Endodermal cell (in vitro differentiated cells): ENCODE measurements at places on chromosomes 1 and 21.

DNA sequence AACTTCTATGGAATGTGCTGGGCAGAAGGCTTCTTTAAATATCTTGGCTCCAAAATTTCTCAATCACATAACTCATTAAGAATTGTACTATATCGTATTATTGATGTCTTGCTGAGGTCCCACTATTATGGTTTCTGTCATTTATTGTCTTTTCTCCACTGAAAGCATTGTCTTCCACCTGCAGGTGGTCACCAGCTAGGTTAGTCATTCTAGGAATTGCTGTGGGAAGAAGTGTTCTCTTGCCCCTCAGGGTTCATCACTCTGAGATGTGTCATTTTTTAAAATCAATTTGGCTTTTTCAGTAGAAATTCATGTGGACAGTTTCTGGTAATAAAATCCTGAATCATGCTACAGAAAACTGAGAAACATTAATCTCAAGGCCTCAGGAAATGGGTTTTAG lies 66.1 kb downstream of the NCAM2 start:
- no peak for DNase-seq

DNA sequence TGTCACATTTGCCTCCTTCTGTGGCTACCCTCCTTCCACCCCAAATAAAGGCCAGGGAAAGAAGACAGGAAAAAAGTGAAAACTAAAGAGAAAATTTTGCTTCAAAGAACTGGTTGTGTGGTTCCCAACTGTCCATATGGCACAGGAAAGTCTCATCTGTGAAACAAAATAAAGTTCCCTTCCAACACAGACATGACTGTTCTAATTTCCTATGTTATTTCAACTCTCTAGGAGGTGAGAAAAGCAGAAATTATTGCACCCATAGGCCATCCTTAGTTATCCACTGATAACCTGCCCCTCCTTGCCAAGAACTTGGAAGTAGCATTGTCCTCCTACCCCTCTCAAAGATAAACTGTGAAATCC lies 8.1 kb upstream of the RAB29 start:
- no peak for DNase-seq

GRCh38 chr1:220313576-220313975 lies 41.3 kb upstream of the RAB3GAP2 start:
- no peak for DNase-seq

- DNase-seq, result no peak
These were observed 245.3 kb upstream of the ZP4 start for GRCh38 chr1:238135708-238136664.

DNA sequence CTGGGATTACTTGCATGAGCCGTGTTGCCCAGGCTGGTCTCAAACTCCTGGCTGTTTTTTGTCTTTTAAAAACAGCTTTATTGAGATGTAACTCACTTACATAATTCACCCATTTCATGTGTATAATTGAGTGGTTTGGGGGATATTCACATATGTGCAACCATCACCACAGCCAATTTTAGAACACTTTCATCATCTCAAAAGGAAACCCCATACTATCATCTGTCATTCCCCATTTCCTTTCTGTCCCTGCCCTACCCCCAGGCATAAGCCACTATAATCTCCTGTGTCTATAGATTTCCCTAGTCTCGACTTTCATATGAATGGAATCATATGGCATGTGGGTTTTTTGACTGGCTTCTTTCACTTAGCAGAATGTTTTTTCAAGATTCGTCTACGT lies 43.3 kb downstream of the GPR137B start:
- DNase-seq, result no peak

DNA sequence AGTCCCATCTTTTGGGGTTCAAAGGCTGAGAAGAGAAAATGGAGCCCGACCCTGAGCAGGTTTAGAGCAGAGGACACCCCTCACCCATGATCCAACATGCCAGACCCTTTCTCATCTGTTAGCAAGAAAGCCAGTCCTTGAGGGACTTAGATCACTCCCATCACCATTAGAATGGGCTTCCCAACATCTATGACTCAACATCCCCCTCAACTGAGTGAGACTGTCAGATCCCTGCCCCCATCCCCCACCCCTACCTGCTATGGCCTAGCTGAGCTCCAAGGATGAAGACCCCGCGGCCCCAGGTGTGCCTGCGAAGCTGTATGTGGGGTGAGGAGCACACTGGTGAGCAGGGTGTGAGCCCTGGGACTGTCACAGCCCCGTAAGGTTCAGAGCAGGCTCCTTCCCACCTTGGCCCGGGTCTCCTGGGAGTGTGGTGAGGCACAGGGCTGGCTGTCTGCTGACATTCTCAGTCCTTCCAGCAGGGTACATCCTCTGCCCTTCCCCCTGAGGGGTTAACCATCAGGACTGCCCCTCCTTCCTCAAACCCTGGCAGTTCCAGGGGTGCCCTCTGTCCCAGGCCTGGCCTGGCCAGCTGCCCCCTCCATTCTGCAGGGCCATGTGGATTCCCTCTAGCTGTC lies 21.4 kb upstream of the BLACAT1 start:
- DNase-seq, result peak; percentile 86

DNA sequence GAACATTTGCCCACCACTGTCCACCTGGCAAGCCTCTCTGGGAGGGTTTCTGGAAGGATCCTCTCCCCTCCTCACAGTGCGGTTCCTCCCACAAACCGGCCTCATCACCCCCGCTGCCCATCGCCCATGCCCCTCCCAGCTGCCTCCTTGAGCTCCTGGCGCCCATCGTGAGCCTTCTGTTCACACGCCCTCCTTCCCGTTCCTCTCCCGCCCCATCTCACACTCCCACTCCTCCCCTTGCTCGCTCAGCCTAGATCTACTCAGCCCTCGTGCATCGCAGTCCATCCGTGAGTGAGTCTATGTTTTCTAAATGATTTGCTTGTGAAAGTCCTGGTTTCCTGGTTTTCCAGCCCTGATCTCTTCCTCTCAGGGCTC lies 119.1 kb upstream of the C1orf174 start:
- no peak for DNase-seq

DNA sequence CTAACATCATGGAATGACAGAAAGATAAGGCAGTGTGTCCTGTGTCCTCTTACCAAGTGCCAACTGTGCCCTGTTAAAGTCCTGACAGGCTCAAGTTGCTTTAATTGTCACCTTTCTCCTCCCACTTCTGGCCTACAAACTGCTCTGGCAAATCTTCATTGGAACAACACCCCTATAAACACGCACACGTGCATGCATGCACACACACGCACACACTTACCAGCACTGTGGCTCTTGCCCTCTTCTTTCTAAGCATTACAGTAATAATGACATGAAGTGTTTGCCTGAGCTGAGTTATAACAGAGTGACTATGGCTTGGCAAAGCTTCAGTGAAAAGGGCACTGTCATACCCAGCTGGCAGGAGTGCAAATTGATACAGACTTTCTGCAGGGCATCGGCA lies 82.3 kb upstream of the SYT6 start:
- no peak for DNase-seq

GRCh38 chr1:36894824-36895223 lies 139.5 kb downstream of the GRIK3 start:
- DNase-seq, result no peak

DNA sequence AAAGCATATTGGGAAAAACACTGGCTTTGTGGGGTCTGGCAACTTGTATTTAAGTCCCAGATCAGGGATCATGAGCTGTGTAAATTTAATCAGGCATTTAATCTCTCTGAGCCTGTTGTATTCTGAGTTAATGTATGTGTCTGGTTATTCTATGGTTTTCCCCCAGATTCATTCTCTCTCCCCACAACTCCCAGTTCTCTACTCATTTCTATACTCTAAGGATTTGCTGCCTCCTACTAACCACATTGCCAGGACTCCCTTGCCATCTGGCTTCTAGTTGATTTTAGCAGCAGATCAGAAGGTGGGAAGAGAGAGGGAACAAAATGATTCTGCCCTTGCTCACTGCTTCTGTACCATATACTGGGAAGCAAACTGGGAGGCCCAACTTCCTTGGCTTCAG lies 31.4 kb upstream of the S1PR1 start:
- no peak for DNase-seq

DNA sequence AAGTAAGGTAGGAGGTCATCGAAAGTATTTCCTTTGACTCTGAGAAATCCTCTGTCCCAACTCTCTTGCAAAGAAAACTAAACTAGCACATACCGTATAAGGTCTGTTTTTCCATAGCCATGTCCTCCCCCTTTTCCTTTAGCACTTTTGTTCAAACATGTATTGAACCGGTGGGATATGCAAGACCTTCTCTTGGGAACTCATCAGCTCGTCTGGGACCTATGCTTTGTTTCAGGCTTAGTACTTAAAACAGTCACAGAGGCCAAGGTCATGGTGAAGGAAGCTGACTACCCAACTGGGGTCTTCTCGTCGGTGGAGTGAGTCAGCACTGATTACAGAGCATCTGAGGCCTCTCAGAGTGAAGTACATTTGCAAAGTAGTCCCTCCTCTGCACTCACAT lies 185.0 kb downstream of the ZBTB18 start:
- no peak for DNase-seq

- DNase-seq, result no peak
These were observed 110.4 kb downstream of the PPIAL4G start for GRCh38 chr1:148372731-148373130.

- DNase-seq, result no peak
These were observed 145.3 kb upstream of the RRP15 start for GRCh38 chr1:218139761-218140160.

DNA sequence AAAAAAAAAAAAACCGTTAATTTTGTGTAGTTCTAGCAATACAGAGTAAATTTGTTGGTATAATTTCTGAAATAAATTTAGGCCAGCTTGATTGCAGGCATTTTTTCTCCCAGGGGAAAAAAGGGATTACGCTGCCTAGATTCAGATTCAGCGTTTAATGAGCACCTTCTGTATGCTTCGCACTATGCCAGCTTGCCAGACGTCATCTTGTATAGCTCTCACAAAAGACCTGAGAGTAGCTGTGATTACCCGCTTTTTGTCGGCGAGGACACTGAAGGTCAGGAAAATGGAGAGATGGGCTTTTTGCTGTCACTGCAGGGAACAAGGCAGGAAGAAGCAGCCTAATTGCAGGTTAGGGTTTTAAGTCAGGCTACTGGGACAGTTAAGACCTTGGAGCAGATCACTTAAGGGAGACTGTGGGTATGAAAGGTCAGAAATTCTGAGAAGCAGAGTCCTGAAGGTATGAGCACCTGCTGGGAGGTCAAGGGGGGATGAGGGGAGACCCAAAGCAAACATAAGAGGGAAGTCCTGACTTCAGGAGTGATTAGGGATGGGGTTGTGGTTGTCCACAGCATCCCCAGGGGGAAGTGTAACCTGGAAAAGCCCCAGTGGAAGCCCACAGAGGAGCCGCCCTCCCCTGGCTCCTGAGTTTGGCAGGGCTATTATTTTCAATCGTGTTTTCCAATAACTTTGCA lies 39.0 kb downstream of the TMCC2 start:
- DNase-seq, result no peak

DNA sequence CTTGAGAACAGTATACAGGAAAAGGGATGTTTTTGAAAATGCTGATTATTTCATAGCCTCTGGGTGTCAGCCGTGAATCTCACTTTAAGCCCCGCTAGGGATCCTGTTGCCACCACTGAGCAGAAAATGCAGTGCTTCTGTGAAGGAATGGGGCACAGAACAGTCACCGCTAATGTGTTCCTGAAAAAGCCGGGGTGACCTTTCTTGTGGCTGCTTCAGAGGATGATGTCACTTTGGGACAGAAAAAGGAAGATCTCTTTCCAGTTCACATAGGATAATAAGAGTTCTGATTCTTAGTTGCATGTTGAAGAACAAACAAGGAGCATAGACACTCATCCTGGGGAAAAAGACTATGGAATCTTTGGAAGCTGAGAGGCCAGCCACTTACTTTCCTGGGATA lies 349.6 kb downstream of the DISC1 start:
- no peak for DNase-seq

DNA sequence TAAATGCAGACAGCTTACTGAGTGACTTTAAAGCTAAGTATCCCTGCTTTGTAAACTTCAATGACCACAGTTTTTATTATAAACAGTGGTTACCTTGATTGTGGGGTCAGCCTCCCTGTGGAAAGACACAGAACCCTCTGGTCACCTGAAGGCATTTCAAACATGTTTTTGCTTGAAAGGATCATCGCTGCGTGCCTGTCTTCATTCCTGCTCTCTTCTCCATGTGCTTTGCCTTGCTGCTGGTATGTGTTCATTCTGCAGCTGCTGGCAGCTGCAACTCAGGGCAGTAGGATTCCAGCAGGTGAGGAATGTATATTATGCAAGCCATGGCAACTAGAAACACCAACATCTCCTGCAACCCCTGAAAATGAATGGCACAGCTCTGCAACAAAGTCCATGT lies 81.0 kb upstream of the VAV3 start:
- DNase-seq, result no peak

DNA sequence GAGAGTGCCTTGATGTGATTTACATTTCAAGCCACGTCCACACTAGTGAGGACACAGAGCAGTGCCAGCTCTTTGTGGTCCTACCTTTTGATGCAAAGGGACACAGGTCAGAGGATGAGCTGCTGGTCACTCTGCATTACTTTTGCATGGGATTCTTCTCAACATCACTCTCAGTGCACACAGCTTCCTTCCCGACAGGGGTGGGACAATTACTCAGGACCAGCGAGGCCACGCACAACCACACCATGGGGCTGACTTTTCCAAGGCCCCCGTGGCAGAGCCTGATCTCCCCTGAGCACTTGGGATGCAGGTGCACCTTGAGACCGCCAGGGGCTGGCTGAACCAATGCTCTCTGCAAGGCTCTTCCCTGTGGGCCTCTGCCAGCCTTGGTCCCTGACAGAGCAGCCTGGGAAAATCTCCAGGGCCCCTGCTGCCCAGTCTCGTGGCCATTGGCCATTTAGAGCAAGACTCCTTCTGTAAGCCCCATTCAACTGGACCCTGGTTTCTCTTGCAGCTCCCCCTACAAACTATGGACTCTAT lies 13.2 kb upstream of the PRAMEF12 start:
- peak; percentile 81 for DNase-seq

DNA sequence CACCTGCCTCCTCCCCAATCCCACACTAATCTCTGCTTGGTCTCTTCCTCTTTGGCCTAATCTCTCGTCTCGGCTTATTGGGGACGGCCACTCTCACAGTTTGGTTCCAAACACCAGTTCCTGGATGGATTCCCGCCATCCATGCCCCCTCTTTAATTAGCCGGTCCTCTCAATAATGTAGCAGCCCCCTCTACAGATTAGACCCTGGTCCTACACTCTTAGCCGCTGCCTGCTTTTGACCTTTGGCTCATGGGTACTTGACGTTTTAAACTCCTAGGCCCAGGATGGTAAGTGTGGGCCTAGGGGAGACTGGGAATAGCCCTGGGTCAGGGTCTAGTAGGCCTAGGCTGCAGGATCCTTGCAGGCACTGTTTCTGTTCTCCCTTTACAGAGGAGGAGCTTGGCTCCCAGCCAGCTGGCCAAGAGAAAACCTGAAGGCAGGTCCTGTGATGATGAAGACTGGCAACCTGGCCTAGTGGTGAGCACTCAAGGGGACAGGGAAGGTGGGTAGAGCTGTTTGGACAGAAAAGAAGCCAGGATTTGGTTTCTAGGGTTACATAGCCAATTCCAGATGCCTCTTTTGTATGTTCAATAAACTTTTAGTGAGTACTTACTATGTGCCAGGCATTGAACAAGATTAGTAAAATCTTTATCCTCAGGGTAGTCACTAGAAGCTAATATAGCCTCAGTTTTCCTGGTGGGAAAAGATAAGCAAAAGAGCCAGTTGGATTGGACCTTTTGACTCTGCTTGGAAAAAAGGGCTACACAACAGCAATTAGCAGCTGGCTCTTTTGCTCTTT lies 758 bp downstream of the RAD54L start:
- DNase-seq, result peak; percentile 82

- no peak for DNase-seq
These were observed 27.5 kb upstream of the KDM4A start for GRCh38 chr1:43622471-43622870.
